ENCODE measurements at places on chromosomes 1 and 21.

DNA sequence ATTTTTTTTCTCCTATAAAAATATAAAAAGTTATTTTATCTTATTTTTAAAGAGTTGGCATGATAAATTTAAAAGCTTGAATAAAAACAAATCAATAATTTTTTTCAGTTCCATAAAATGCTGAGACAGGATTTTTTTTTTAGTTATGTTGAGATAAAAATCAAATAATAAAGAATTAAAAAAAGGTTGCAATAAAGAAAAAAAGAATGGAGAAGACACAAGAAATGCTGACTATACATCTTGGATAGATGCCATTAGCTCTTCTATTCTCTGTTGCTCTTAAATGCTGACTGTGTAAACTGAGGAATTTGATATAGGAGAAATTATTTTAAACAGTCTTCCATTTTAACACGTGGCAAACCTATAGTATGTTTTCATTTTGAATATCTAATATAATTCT, 2298.5 kb downstream of the MRPL39 start:
- no peak for DNase-seq

DNA sequence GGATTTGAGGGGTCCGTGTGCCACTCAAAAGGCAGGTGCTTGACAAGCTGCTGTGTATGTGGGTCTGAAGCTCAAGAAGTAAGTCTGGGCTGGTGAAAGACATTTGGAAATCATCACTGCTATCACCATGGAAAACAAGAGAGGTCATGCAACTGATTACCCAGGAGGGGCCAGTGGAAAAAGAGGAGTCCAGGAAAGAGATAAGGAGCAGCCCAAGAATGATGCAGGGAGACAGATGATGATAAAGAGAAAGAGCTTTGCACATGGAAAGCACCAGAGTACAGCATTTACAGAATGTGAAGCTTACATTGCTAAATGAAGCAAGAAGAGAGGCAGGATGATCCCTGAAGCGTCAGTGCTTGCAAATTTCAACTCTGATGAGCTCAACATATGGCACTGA, 203.2 kb downstream of the SETD4 start:
- no peak for DNase-seq

GRCh38 chr1:9397997-9398526, 105.4 kb downstream of the SPSB1 start:
- peak; percentile 51 for DNase-seq

DNA sequence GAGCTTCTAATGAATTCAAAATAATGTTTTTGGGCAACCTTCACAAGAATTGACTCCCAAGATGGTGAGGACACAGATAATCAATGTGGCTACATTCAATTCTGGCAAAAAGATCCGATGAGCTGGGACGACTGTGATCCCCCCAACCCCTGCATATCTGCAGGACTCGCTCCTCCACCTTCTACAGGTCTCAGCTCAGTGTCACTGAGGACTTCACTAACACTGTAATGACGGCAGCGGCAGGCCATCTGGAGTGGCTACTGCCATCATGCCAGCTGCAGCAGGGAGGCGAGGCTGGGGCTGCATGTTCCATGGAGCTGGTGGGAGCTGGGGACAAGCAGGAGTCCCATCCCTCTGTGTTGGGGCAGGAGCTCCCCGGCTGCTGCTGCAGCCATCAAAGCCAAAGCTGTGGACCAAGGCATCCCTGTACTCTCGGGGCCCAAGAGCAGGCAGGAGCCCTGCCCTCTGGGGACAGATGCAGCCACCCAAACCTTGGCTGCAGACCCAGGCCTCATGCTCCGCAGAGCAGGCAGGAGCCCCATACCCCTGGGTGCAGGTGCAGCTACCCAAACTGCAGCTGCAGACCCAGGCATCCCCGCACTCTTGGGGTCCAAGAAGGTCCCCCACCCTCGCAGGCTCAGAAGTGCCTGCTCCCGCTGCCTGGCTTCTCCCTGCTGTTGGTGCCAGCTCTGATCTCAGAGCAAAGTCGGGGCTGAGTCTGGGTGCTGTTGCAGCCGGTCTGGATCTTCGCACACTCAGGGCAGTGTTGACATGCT, 12.2 kb upstream of the DHRS3 start:
- DNase-seq: no peak

GRCh38 chr1:43621861-43622260, 28.1 kb upstream of the KDM4A start:
- DNase-seq: no peak

DNA sequence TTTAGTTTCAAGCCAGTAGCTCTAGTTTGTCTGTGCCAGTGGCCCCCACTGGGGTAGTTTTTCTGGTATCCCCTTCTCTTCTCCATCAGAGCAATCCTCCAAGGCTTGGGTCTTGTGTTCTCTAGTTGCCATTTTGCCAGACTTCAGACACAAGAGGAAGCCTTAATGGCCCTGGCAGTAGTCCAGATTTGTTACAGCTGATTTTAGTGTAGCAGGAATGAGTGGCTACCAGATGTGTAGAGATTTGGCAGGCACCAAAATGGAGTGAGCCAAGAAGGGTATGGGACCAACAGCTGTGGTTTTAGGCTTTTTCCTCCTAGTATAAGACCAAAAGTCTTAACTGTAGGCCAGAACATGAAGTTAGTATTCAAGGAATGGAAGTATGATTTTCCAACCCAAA, 56.8 kb downstream of the ACP6 start:
- DNase-seq: no peak

DNA sequence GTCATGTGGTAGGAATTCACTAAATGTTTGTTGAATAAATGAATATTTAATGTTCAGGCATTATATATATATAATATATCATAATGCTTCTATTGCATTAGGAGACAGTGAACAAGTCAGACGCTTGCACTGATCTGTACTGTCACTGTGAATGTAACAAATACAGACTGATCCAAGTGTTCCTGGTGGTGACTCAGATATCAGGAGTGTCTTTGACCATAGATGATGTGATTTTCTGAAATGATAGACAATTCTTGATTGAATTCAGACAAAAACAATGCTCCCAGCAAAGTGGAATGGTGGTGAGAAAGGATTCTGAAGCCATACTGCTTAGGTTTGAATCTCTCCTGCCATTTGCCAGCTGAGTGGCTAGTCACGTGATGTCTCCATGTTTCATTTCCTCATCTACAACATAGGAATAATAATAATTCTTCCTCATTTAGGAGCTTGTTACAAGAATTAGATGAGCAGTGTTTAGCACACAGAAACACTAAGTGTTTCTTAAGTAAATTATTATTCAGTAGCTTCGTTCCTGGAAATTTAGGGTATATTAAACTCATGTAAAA, 71.0 kb downstream of the OLFML2B start:
- DNase-seq: peak; percentile 19

DNA sequence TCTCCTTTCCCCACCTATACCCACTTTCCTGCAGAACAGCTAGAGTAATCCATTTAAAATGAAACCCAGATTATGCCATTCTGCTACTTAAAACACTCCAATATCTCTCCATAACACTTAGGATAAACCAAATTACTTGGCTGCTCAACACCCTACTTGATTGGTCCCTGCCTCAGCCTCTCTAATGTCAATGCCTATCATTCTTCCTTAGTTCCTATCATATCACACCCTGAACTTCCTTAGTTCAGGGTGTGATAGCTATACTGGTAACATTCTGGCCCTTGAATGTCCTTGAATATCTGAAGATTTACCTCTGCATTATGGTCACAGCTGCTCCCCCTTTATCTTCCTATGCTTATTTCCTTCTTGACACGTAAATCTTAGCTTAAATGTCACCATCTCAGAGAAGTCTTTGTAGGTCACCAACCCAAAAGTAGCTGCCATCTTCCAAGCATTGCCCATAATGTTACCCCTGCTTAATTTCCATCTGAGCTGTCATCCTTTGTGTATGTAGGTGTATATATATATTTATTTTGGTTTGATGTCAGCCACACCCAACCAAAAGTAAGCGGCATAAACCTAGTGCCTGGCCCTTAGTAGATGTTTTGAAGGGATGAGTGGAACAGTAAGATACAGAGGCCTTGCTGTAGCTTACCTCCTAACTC, 379.8 kb downstream of the PTPRC start:
- no peak for DNase-seq

GRCh38 chr21:35227786-35228185, 178.7 kb upstream of the RUNX1 start:
- DNase-seq: no peak

GRCh38 chr1:247177755-247178154, 5.9 kb upstream of the ZNF124 start:
- DNase-seq: no peak

- DNase-seq: no peak
These were observed 118.1 kb upstream of the GADD45A start for GRCh38 chr1:67566803-67567377.

- DNase-seq: no peak
These were observed 152.8 kb downstream of the ZSCAN20 start for GRCh38 chr1:33624991-33625870.

GRCh38 chr1:163701783-163702374, 380.1 kb downstream of the NUF2 start:
- DNase-seq: no peak

GRCh38 chr1:58939146-58939545, 155.3 kb upstream of the JUN start:
- DNase-seq: no peak

- DNase-seq: no peak
These were observed 37.0 kb downstream of the PKP1 start for GRCh38 chr1:201320168-201320788.

DNA sequence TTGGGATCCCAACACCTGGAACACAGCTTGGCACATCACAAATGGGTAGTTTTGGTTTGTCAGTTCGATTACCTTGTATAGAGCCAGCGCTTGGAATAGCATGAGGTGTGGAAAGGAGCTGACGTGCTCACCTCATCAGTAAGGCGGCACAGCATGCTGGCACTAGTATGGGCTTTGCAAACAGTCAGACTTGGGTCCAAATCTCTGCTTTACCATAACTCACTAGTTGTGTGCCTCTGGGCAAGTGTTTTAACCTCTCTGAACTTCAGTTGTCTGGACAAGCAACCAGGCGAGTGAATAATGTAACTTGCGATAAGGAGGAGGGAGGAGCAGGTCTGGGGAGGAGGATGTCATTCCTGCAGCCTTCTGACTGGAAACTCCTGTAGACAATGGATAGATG, 26.3 kb upstream of the NEK2 start:
- DNase-seq: no peak

DNA sequence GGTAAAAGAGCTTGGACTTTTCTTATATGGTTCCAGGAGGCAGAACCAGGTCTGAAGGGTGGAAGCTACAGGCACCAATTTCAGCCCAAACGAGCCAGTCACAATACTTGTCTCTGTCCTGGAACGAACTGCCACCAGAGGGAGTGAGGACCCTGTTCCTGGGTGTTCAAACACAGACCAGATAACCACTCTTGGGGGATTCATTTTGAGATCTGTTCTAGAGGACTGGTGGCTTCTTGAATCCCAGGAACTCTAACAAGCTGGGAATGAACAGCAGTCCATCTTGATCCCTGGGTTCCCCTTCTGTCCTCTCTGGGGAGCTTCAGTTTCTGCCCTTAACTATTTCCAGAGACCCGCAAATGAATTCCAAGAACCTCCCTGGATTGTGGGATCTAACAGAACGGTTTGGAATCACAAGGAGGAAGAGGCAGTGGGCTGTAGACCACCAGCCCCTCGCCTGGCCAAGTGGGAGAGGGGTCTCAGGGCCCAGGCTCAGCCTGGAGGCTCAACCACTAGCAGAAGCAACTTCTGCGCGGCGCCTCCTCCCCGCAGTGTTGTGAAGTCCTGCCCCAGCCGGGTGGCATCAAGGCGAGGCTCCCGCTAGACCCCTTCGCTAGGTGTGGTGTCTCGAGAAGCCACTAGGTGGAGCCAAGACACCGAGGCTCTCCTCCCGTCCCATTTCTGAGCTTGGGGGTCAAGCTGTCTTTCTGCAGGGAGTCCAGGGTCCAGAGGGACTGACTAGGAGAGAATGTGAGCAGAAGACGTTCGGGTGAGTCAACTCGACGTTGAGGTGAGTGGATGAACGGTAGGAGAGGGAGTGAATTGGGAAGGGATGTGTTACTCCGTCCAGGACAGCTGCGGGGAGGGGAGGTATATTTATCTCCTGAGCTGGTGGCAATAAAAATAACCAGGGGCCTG, 12.1 kb upstream of the NES start:
- peak; percentile 87 for DNase-seq

GRCh38 chr1:221381910-221382623, 359.8 kb downstream of the DUSP10 start:
- no peak for DNase-seq

- no peak for DNase-seq
These were observed 4.9 kb upstream of the TRIM63 start for GRCh38 chr1:26072305-26072704.

DNA sequence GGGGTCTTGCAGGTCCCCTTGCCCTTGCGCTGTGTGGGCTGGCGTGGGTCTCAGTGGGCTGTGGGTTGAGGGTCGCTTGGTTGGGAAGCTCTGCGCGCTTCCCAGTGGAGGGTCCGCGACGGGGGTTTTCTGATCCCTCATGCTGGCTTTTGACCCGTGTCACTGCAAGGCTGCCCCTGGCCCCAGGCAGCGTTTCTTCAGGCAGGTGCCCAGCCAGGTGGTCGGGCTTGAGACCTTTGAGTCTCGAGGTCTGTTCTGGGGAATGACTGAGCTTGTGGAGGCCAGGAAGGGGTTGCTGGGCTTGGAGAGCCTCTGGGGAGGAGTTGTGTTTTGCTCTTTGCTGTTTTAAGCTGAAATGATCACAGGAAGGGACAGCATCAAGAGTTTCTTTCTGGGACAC, 5.3 kb downstream of the SKI start:
- peak; percentile 31 for DNase-seq

- DNase-seq: no peak
These were observed 38.5 kb upstream of the AK4 start for GRCh38 chr1:65109487-65109886.

DNA sequence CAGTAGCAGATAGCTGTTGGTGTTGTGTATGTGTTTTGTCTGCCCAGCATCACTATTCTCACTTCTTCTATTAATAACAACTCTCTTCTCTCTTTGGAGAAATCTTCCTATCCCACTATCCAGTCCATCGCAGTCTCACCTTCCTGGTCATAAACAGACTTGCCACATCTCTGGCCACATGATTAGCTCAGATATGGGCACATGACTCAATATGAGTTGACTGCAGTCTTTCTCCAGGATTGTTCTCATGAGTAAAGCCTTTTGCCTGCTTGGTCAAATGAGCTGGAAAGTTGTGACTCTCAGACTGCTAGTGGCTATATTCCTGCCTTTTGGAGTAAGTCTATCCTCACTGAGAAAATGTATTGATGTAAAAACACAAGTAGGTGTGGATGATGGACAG, 32.9 kb upstream of the TADA1 start:
- DNase-seq: peak; percentile 33

DNA sequence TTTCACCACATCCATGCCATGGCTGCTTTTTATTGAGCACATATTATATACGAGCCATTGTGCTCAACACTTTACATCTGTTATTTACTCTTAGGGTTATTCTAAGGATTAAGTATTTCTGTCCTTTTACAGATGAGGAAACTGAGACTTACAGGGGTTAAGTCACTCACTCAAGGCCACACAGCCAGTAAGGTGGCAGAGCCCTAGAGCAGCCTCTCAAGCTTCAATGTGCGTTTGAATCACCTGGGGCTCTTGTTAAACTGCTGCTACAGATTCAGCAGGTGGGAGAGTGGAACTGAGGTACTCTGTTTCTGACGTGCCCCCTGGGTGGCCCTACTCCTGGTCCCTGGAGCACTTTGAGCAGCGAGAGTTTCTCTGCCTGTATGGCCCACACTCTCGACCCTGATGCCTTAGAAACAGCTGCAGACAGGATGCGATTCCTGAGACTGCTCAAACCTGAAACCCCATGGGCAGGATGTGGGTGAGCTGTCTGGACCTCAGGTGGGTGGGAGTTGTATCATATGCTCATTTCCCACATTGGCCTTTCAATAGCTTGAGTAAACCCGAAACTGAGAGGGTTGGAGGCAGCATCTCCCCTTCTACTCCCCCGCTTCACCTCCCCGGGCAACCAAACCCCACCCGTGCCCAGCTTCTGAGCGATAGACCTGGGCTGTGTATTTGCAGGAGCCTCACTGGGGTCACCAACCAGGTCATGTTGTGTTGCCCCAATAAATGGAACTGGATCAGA, 59.3 kb downstream of the MAN1C1 start:
- DNase-seq: no peak
